Activated naive CD8-positive, alpha-beta T cell treated with anti-CD3 and anti-CD28 coated beads, Interleukin-2, amount 50 U/mL, for 24 hours (primary cell): ENCODE measurements at places on chromosomes 3 and 15.

DNA sequence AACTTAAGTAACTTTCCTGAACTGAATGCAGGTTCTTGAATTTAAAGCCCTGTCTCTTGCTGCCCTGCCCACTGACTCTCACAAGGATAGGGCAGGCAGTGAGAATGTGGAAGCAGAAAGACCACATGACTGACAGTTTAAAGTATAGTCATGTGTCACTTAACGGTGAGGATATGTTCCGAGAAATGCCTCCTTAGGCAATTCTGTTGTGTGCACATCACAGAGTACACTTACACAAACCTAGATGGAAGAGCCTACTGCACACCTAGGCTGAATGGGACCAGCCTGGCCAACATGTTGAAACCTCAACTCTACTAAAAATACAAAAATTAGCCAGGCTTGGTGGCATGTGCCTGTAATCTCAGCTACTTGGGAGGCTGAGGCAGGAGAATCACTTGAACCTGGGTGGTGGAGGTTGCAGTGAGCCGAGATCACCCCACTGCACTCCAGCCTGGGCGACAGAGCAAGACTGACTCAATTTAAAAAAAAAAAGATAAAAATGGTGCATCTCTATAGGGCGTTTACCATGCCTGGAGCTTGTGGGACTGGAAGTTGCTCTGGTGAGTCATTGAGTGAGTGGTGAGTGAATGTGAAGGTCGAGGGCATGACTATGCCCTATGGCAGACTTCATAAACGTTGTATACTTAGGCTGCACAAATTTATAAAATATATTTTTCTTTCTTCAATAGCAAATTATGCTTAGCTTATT, 18.9 kb upstream of the COPG1 start:
- peak; percentile 33 for DNase-seq

- DNase-seq = no peak
These were observed 569.6 kb downstream of the AGBL1 start for GRCh38 chr15:86649277-86649676.

GRCh38 chr3:20225769-20226168, 39.8 kb upstream of the SGO1 start:
- DNase-seq = no peak

DNA sequence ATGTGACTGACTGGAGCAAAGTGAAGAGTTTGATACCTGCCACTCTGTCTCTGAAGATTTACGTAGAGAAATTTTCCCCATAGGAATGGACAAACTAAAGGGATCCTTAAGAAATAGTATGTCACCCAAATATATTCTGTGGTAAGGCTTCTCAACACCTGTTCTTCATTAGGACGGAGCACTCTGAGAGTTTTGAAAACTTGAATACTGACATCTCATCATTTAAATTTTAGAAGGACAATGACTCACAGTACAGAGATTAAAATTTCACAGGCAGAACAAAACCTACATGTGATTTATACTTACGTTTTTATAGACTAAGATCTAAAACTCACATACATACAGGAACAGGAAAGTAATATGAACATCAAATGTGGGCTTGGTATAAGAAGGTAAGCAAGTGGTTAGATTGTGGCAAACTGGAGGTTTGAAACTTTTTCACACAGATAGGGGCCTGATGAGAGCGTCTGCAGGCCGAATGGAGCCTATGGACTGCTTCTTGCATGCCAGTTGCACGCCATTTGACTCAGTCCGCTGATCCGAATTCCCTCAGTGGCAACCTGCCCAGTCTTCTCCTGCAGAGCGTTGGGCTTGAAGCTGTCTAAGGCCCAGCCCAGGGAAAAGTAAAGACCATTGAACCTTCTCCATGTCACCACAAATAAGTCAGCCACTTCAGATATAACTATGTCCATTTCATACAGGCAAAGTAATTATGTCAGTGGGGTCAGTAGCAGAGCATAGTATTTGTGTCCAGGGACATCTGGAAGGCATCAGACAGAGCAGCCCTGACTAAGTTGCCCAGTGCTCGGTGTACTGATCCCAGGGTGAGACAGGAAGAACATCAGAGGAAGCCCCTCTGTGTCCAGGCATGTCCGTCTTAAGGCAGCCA, 45.7 kb downstream of the ZBTB38 start:
- DNase-seq = no peak

DNA sequence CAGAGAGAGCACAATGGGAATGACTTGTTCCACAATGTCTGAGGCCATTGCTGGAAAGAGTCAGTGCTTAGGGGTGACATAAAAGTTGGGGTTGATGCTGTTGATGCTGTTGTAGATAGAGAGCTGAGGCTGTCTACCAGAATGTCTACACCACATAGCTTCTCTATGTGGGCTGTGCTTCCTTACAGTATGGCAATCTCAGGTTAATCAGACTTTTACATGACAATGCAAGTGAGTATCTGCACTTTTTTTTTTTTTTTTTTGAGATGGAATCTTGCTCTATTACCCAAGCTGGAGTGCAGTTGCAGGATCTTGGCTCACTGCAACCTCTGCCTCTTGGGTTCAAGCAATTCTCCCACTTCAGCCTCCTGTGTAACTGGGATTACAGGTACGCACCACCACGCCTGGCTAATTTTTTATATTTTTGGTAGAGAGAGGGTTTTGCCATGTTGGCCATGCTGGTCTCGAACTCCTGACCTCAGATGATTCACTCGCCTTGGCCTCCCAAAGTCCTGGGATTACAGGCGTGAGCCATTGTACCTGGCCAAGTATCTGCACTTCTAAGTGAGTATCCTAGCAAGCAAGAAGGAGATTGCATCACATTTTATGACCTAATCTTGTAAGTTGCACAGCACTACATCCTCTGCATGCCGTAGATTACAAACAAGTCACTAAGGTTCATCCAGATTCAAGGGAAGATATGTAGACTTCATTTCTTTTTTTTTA, 28.7 kb downstream of the DLEC1 start:
- no peak for DNase-seq

DNA sequence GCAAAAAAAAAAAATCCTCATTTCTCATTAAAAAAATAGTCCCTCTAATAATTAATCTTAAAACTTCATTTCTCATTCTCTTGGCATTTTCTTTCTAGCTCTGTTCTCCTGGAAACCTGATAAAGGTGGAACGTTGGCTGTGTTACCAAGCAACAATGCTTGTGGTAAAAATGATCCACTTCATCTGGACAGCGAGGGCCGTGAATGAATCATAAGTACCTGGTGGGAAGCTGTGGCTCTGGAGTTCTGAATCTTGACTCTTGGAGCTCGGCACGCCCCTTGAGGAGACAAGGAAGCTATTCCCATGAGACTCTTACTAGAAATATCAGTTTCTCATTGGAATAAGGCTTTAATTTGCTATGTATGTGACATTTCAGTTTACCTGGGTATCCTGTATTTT, 32.5 kb downstream of the BCL2L10 start:
- no peak for DNase-seq

- DNase-seq = no peak
These were observed 220.5 kb downstream of the FAM43A start for GRCh38 chr3:194906229-194906629.

DNA sequence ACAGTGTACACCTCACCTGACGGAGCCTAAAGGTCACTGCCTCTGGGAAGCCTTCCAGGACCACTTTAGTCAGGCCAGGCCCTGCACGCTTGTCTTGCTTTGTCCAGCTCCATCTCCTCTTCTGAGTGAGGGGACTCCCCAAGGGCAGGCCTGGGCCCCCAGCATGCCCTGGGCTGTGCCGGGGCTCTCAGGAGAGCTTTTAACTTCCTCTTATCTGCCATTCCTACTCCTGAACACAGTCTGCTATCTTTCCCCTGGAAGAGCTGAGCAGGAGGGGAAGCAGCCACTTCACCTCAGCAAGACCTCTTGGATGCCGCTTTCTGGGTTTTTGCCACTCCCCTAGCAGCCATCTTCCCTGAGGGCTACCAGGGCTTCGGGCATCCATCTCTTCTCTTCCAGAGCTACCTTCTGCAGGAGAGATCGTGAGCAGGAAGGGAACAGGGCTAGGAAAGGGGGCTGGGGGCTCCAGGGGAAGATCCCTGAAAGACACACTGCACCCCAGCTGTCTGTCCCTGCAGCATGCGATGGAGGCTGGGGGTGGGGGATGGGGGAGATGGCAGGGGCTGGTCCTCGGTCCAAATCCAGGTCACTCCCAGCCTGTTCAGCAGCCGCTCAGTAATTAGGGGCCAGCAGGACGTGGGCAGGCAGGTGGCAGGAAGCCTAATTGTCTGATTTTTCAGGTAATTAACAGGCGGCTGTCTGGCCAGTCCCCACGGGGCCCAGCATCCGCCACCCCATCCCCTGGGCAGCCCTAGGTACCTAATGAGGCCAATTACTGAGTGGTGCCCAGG, 19.9 kb upstream of the RPL29 start:
- DNase-seq = no peak
